ENCODE measurements at places on chromosomes 7 and 10.

DNA sequence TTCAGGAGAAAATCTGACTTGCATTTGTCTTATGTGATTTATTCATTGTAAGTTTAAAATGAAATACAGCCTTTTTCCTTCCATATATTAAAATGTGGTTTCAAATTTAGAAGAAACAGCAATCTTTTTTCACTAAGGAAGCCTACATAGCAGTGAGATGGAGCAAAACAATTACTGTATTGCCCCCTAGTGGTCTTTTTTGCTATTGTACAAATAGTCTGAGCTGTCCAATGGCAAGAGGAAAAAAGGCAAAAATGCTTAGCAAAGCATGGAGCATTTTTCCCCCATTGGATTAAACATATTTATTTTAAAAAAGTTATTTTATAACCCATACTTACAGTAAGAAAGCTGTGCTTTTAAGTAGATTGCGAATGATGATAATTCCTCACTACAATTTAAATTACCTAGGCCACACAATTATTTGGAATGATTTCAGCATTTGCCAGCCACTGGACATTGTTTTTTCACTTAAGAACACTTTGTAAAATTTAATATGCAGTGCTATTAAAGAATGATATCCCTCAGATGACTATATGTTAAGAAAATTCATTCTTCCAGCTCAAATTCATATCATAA lies 119.5 kb downstream of the CPED1 start:
- DNase-seq, result peak; percentile 65

DNA sequence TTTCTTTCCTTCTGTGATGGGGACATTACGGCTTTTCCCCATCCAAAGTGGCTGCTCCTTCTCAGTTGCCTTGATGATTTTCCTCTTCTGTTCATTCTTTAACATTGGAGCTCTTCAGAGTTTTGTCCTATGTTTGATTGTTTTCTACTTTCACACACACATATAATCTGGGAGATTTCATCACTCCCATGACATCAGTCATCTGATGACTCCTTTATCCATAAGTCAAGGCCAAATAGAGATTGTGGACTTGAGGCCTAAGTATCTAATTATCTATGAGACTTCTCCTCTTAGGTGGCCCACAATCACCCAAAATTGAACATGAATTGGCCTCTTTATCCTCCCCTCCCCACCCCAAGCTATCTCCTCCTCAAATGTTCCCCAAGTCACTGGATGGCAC lies 5.3 kb upstream of the COL1A2 start:
- no peak for DNase-seq

GRCh38 chr7:78620920-78621319 lies 822.3 kb downstream of the PHTF2 start:
- no peak for DNase-seq

DNA sequence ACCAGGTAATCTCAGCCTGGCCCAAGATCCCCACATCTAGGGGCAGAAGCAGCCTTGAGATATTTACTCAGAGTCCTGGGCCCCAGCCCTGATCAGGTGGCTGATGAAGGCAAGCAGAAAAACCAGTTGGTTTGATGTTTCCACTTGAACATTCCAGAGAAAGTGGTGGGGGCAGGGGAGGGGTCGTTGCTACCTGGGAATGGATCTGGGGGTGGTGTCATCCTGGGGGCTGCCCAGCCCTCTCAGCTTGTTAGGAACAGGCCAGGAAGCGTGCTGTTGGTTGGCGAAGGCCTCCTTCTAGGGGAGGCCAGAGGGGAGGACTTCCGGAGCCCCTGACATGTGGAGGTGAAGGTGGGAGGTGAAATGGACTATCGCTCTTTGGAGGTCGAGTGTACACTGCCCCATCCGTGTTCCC lies 3.7 kb upstream of the ABHD11 start:
- DNase-seq, result peak; percentile 44

- no peak for DNase-seq
Measured at GRCh38 chr7:1924258-1924817, 254.3 kb downstream of the ELFN1 start.

- DNase-seq, result no peak
Measured at GRCh38 chr7:159061209-159061608, 83.5 kb downstream of the VIPR2 start.

GRCh38 chr7:6571160-6571779 lies 6.0 kb upstream of the ZDHHC4 start:
- DNase-seq, result no peak

GRCh38 chr7:106603346-106603745 lies 57.6 kb downstream of the CCDC71L start:
- DNase-seq, result no peak

GRCh38 chr7:122412883-122413282 lies 108.3 kb upstream of the FEZF1 start:
- DNase-seq, result no peak

DNA sequence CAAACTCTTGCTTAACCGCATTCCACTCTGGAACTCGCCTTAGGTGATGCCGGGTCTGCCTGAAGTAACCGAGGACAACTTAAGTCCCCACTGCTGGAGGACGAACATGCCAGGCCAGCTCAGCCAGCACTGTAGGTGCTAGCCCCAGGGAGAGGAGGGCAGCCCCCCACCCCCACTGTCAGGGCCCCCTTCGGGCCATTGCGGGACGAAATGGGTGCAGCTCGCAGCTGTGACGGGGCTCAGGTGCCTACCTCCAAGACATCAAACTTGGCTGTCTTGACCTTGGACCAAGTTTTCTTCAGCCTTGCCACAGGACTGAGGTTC lies 60.4 kb downstream of the CSGALNACT2 start:
- no peak for DNase-seq

- peak; percentile 22 for DNase-seq
Measured at GRCh38 chr10:103692952-103693811, 162.2 kb downstream of the SH3PXD2A start.

GRCh38 chr7:76196786-76197185 lies 4.9 kb upstream of the SRRM3 start:
- no peak for DNase-seq

GRCh38 chr7:120677535-120677934 lies 180.4 kb downstream of the TSPAN12 start:
- no peak for DNase-seq

GRCh38 chr7:52917982-52918578 lies 117.4 kb upstream of the POM121L12 start:
- no peak for DNase-seq

GRCh38 chr10:86603256-86603655 lies 51.1 kb upstream of the OPN4 start:
- DNase-seq, result no peak

DNA sequence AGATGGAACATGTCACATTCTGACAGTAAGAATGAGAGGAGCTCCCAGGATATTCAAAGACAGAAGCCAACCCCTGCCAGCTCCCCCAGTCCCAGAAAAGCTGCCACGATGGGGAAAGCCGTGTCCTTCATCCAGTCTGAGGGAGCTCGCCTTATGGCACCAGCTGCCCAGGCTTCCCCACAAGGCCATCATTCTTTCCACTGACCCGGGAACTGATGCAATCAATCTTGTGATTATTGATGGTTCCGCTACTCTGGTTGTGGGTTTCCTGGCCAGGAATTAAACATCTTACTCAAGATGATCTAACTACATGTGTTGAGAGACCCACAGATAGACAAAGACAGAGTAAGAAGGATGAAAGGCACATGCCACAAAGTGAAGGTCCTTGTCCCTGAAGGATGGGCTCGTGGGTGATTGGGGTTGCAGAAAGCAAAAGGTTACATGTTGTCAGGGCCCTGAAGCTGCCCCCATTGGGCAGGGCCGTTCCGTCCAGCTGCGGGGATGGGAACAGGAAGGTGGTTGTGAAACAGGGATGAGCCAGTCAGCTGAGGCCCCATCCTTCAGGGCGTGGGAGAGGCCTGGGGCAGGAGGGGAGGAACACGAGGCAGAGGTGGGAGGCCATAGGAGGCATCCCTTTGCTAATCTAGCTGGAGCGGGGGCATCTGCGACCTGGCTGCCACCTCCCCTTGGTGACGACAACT lies 127.6 kb downstream of the OAT start:
- no peak for DNase-seq

DNA sequence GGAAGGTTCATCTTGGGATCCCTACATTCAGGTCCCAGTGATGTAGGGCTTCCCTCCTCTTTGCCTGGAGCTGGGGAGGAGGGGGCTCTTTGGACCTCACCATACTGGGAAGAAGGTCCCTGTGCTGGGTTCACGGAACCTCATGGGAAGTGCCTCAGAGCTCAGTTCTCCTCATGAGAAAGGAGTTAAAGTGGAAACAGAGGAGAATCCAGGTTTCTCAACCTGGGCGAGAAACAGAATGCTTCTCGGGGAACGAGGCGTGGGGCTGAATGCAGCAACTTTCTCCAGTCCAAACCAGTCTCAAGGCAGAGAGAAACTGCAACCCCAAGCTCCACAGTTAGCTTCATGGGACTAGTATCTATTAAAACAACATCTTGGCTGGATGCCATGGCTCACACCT lies 382.7 kb upstream of the FOXK1 start:
- DNase-seq, result no peak

DNA sequence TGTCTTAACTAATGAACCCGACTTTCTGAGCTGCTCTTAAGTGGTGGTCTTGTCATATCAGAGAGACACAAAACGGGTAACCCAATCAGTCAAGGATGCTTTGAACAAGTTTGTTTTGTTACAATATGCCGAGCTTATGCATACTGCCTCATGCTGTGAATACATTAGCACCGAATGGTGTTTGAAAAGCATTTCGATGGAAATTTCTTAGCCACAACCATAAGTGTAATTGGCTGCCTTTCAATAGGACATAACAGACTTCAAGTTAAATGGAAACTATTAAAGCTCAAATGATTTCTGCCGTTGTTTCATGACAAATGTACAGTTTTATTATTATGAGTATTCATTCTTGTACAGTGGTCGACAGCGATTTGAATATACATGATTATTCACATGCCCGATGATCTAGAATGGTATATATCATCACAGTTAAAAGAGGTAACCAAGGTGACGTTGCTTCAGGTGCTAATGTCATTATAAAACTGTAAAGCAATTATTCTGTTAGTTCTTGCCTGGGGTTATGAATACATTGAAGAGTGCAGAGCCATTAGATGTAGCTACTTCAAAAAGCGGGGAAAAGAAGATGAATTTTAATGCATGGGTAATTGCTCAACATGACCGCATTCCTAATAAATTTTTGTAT lies 118.8 kb downstream of the EBF3 start:
- no peak for DNase-seq

DNA sequence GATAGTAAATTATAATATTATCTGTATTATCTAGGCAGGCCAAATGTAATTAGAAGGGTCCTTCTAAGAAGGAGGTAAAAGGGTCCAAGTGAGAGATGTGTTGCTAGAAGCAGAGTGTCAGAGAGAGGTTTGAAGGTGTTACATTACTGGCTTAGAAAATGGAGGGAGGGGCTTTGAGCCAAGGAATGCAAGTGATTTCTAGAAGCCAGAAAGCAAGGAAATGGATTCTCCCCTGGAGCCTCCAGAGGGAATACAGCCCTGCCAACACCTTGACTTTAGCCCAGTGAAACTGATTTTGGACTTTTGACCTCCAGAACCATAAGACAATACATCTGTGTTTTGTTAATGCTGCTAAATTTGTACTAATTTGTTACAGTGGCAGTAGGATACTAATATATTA lies 97.9 kb upstream of the IL6 start:
- no peak for DNase-seq

DNA sequence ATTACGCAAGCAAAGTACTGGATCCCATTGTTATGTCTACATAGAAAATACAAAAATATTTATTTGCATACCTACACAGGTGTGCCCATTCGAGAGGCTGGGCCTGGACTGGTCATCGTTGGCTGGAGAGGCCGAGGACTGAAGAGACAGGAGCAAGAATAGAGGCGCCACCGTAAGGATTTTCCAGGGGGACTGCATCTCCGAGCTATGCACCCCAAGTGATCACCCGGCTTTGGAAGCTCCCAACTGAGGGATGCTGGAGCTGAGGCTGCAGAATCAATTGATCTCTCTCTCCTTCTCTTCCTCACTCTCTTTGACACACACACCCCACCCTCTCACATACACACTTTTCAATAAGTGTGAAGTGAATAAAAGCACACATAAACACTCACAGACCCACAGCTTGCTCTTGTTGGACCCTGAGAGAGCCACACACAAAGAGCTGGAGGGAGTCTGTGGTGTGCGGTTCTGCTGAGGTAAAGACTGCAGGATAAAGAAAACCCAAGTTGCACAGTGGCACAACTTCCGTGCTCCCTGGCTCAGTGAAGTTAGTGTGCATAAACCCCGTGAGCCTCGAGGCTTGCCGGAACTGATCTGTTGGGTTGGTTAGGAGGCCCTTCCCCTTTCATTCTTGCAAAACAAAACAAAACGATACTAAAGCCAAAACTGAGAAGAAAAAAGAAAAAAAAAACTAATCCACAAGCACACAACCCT lies at the start of gene AOAH:
AOAH (minus strand) TSS at position 544 of the 714 bp plus-strand sequence; CDS start at position 198, 346 bp downstream.
- DNase-seq, result no peak

DNA sequence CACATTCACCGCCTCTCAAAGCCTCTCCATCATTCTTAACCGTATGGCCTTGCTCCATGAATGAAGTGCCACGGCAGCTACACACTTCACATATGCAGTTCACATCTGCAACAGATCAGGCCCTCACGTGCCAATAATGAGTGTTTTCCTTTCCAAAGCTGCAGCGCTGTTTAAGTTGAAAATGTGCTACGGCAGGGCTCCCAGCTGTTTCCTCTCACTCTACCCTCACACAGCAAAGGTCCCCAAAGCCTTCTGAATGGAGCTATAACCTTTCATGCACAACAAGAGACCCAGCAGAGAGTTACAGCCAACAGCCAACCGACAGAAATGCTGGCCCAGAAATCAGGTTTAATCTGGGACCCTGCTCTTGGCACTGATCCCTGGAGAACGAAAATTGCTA lies 236.1 kb downstream of the ELMO1 start:
- no peak for DNase-seq

- DNase-seq, result no peak
Measured at GRCh38 chr10:101120884-101121653, 10.0 kb upstream of the TLX1 start.

DNA sequence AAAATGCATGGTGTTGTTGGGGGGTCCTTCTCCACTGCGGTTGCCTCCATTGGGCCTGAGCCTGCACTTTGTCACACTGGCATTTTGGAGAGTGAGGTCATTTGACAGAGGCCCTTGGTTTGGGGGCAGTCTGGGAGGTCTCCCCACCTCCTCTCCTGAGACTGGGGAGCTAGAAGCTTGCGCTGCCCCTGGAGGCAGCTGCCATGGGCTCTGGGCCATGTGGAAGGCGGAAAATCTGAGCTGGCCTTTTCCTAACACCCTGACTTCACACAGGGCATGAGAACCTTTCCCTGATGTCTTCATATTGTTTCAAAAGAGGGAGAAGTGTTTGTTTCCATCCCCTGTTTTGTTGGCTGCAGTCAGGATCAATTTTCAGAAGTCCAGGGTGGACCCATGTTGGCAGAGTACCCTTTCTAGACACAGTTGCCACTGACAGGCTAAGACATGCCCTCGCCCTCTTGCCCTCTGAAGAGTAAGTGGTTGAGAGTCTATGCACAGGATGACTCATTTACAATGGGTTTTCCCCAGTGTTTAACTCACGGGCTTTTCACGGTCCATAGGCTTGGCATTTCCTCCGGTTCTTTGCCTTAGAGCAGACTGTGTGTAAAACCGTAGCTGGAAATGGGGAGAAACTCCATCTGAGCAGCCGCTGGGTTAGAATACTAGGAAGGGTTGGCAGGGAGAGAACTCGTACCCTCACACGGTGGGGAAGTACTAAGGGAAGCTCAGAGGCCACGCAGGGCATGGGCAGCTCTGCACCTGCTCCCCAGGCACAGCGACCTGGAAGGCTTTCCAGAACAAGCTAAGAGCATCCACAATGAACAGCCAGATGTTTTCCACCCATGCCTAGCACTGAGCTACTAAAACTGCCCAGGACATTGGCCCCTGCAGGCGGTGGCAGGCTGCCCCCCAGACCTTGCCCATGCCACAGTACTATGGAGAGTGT lies 655.0 kb downstream of the SDK1 start:
- DNase-seq, result peak; percentile 18
